D721Med (cell line): ENCODE measurements at places on chromosomes 2 and 18.
A peak's percentile ranks its signal among the peaks of the same experiment; 100 is the strongest.

- DNase-seq, result no peak
Measured at GRCh38 chr18:47264308-47264700, 12.8 kb upstream of the SKOR2 start.

DNA sequence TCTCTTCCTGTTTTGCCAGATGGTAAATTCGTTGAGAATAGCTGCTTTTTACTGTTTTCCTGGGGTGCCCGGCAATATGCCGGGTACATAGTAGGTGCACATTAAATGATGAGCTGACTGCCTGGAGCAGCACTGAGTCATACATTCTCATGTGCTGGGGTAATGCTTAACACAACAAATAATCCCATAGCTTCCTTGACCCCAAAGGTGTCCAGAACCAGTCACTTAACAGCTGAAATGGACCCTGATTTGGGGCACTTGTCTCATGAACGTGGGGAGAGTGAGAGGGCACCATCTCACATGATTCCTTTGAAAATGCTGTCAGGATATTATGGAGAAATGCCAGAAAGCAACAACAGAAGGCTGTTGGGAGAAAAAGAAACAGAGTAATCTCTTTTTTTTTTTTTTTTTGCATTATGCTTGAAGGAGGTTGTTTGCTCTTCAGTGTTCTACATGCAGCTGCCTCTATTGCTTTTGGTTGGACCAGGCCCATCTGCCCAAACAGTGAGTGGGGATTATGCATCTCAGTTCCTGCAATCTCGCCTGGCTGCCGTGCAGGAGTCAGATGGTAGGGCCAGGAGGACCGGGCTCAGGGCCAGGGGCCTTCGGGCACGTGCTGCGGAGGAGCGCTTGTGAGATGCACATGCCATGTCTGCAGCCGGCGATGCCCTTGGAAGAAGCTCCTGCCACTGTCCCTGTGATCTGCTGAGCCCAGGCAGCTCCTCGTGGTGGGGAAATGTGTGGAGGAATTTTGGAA lies 162.1 kb downstream of the SH3RF3 start:
- DNase-seq, result no peak

- no peak for DNase-seq
Measured at GRCh38 chr2:31430439-31431165, 16.1 kb upstream of the XDH start.

DNA sequence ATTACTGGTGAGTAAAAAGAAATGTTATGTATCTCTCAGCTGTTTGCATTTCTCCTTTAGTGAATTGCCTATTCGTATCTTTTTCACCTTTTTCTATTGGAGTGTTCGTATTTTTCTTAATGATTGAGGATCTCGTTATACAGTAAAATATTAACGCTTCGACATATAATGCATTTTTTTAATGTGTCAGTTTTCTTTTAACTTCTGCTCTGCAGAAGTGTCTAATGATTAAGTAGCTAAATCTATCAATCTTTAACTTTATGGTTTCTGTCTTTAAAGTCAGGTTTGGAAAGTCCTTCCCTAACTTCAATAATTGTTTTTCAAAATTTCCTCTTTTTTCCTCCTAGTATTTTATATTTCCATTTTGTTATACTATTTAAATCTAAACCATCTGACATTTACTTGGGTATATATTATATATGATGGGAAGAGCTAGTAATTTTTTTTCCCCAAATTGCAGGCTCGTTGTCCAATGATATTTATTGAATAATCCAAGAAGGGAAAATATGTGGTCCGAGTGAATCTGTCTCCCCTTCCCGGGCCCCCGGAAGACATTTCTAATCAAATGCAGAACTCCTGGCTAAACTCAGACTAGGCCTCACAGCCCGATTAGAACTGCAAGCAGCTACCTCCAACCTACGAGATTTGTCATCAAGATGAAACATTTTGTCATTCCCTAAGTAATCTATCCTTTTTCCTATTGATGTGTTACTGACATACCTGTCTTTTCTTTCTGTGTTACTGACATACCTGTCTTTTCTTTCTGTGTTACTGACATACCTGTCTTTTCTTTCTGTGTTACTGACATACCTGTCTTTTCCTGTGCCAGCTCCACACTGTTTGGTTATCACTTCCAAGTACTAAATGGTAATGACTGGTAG lies 17.2 kb downstream of the PCBP1 start:
- no peak for DNase-seq

DNA sequence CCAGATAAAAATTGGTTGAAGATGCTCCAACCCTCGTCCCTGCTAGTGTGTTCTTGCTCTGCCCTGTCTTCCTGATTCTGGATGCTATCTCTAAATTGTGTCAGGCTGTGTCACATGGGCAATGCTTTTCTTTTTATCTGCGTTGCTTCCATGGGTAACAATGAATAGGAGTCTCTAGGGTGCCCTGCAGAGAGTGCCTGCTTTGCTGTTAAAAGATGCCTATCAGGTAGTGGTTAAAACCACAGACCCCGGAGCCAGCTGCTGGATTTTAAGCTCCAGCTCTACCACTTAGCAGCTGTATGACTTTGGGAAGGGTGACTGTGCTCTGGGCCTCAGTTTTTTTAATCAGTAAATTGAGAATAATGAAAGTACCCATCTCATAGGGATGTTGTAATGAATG lies 340.3 kb downstream of the PLCL1 start:
- no peak for DNase-seq

- DNase-seq, result no peak
Measured at GRCh38 chr18:7567474-7568425, 634 bp downstream of the PTPRM start.

- peak; percentile 22 for DNase-seq
Measured at GRCh38 chr2:222903234-222904220, 42.7 kb downstream of the ACSL3 start.

DNA sequence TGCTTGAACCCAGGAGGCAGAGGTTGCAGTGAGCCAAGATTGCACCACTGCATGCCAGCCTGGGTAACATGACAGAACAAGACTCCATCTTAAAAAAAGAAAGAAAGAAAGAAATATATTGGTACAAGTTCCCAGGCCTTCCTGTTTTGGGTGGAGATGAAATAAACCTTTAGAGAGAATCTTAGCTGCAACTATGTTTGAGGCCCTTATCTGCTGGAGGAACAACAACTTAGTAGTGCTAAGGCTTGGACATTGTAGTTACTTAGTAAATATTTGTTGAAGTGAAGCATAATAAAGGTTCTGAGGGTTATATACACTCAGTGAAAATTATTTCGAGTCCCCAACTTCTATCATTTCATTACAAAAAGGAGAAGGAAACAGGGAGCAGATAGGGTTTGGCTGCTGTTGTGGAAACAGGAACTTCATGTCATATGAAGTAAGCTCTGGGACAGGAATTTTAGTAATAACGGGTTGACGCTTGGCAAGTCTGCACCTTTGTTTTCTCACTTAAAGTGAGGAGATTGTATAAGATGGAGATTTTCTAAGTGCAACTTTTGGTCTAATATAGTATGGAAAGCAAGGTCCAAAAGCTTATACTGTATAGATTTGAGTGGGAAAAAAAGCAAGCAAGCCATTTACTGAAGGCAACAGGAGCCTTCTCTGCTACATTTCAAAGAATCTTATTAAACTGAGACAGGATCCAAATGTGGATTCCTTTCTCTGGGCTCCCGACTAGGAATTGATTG lies 40.0 kb upstream of the AGPS start:
- no peak for DNase-seq

DNA sequence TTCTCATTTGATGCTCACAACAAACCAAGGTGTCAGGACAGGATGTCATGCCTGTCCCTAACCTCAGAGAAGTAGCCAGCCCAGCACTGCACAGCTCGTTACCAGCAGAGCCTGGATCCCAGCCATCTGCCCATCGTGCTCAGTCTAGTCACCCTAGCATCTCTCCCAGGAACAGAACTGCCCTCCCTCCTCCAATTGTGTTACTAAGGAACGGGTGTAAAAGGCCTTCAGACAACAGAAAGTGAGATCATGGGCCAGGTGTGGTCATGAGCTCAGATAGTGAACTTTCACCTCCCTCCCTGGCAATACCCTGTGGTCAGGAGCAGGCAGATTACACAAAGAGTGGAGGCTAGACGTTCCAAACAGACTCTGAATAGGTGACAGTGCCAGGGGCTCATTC lies 111.8 kb upstream of the PPP1CB start:
- no peak for DNase-seq

- DNase-seq, result no peak
Measured at GRCh38 chr2:17545680-17546613, 5.5 kb downstream of the VSNL1 start.

DNA sequence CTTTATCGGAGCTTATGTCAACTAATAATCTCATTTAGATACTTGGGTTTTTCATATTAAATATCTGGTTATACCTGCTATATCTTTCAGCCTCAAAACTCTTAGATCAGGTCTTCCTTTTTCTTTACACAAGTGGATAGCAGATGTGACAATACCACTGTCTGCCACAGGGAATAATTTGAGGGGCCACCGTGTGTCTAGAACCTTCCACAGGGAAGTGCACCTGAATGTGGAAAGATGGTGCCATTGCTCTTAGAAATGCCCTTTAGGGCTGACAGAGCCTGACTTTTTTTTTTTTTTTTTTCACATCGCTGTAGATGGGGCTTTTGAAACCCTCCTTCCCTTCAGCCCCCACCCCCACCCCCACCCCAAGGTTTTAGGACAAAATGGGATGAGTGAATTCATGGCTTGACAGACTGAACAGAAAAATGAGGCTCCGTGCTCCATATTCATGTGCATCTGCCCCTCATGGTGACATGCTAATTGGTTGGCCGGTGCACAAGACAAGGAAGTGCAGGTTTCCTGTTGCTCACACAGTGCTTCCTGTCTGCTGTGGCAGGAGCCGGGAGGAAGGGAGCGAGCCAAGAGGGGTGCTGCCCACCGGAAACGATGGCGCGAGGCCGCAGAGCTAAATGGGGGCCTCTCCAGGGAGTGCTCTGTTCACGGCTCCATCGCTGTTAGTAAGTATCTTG lies 246.0 kb downstream of the LDLRAD4 start:
- no peak for DNase-seq

GRCh38 chr18:7974200-7974874 lies 407.2 kb downstream of the PTPRM start:
- no peak for DNase-seq

- DNase-seq, result no peak
Measured at GRCh38 chr18:75871596-75871995, 444.1 kb upstream of the SMIM21 start.

- DNase-seq, result no peak
Measured at GRCh38 chr2:10137053-10137843, 14.7 kb downstream of the RRM2 start.

DNA sequence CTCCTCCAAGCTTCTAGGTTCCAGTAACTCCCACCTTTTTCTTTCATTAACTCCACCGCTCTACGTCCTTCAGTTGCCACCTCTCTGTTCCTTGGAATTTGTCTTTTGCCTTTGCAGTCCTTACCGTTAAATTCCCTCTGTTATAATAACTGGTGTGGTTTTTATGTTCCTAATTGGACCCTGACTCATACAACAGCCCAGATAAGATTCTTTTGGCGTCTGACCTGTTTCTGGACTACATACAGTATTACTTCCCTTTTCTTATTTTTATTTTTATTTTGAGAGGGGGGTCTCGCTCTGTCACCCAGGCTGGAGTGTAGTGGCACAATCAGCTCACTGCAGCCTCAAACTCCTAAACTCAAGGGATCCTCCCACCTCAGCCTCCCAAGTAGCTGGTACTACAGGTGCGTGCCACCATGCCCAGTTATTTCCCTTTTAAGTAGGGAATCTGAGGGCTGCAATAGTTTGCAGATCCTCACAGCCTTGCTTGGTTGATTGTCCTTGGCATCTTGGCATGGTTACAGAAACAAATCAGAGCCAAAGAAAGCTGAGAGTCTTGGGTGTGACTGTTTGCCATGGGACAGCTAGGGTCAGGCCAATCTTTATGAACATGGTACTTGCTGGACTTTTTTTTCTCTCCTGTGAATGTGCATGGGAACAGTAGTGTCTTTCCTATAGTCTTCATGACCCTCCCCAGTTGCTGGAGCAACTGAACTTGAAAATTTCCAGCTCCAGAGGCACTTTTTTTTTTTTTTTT lies 22.0 kb downstream of the TCF23 start:
- no peak for DNase-seq

DNA sequence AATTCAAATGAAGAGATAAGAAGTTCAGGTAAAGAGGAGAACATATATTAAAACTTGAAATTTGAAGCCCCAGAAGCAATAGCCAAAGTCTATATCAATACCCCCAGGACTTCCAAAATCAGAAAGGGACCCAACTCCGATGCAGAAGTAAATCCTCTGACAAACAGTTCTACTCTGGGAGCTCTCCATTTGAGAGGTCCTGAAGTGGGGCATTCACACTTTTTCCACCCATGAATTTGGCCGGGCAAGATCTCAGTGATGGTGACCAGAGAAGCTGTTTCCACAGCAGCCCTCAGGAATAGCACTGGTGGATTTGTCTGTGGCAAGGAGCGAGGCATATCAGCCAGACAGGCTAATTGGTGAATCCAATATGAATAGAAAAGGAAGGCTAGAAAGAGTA lies 313.6 kb upstream of the MC4R start:
- DNase-seq, result no peak

DNA sequence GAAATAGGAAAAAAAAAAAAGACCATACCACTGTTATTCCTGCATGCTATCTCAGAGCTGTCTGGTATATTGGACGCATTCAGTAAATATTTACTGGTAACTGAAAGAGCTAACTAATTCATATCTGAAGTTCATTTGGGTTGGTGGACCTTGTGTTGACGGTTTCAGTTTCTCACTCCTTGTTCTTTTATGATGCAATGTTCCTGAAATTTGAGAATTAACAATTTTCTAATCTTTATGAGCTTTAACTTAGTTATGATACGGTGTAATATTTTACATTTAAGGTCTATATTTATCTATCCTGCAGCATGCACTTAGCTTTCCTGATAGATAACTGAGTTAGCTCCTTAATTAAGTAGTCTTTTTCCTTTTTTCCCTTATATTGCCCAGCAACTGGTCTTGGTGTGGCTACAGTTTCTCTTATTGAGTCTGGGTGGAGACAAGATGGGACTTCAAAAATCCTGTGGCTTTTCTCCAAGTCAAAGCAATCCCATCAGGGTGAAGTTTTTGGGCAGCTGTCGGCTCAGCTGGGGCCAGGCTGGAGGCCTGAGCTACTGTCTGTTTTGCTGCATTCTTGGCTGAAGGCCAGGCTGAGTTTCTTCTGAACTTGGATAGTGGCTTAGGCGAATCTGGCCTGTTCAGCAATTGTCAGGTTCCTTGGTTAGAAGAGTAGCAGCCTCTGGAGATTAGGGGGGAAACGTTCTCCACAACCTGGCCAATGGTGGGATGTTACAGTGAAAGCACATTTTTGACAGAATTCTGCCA lies 78.4 kb upstream of the MEX3C start:
- DNase-seq, result no peak

- DNase-seq, result no peak
Measured at GRCh38 chr2:164000176-164000575, 264.4 kb upstream of the FIGN start.

- DNase-seq, result no peak
Measured at GRCh38 chr18:26342646-26343045, 116.4 kb downstream of the TAF4B start.

- no peak for DNase-seq
Measured at GRCh38 chr18:58350526-58350925, 278.4 kb downstream of the ALPK2 start.

DNA sequence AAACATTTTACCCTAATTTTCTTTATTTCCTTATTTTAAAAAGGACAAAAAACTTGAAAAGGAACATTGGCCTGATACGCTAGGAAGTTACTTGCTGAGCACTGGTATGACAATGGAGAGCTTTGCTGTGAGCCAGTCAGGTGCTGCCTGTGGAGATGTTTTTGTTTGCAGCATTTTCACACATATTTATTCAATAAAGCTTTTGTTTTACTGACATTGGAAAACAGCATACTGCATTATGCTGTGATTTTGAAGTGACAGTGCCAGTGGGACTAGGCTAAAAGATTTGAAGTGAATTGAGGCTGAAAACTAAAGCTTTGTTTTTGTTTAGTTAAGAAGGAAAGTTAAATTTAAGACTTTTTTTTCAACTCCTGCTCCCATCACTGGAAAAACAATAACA lies 470.7 kb upstream of the ZEB2 start:
- DNase-seq, result no peak
